CD4-positive, alpha-beta T cell treated with Interleukin-15 for 4 hours (primary cell): ENCODE measurements at places on chromosomes 1 and 21.

DNA sequence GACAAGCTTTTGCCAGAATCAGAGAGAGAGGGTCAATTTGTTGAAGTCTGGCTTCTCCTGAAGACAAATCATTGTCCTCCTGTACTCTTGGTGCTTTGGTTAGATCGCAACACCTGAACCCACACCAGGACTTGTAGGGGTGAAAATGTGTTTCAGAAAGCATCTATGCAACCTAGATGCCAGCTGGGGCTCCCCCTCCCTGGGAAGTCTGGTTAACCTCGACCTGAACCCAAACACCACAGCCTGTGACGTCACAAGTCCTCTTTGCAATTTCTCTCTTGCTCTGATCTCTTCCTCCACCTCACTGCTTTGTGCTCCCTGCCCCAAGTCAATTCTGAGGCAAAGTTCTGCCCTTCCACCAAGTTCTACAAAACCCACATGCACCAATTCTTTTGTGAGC, 42.8 kb upstream of the USP24 start:
- DNase-seq: peak; percentile 40

GRCh38 chr21:28944296-28944695, 48.4 kb downstream of the LTN1 start:
- DNase-seq: no peak

- no peak for DNase-seq
These were observed 20.3 kb downstream of the STK40 start for GRCh38 chr1:36365381-36365780.

DNA sequence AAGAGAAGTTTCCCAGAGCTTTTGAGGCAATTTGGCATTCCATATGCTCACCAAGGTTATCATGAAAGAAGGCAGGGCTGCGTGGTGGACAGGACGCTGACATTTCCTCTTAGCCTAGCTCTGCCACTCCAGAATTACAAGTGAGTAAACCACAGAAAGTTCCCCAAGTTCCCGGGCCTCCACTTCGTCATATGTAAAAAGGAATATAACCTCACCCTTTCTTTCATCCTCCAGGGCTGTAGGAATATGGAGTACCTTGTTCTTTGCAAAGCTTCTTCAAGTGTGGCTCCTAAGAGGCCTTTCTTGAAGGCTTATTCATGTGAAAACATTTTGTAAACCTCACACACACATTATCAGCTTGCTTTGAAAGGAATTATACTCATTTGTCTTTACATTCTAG, 210.2 kb downstream of the GREM2 start:
- DNase-seq: no peak

- DNase-seq: no peak
These were observed 591.0 kb downstream of the ADGRL2 start for GRCh38 chr1:82391712-82392111.

DNA sequence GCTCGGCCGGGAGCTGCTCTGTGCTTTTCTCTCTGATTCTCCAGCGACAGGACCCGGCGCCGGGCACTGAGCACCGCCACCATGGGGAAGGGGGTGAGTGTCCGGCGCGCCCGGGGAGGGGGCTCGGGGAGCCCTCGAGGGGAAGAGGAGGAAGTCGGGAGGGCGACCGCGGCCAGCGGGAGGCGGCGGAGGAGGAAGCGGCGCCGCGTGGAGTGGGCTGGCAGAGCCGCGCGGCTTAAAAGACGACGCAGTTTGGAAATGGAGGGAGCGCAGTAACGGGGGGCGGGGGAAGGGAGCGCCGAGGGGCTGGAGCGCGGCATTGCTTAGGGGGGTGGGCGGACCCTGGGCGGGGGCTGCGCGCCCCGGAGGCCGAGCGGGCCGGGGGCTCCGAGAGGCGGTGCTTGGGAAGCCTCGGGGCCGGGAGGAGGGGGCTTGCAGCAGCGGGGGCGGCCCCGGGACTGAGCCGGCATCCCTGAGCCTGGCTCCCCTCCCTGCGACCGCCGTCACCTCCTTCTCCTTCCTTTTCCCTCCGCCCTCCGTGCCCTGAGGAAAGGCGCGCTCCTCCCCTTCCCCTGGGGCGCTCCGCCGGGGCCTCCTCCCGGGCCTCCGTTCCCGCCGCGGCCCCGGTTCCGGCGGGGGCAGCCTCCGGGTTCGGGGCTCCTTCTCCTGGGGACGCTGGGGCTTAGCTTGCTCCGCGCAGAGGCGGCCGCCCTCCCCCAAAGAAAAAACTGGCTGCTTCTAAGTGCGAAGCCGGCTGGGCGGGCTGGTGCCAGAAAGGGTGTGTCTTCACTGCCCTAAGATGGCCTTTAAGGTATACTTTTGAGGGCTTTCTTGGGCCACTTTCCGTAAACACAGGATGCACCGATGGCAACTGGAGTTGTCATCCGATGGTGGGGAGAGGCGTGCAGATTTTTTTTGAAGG, 648 bp downstream of the ATP1A1 start:
- DNase-seq: peak; percentile 59

- DNase-seq: no peak
These were observed 9.1 kb downstream of the YBEY start for GRCh38 chr21:46295177-46295770.

GRCh38 chr1:2337501-2337900, 53.9 kb downstream of the MORN1 start:
- no peak for DNase-seq

- DNase-seq: no peak
These were observed 276.0 kb upstream of the PLD5 start for GRCh38 chr1:242800521-242800920.

DNA sequence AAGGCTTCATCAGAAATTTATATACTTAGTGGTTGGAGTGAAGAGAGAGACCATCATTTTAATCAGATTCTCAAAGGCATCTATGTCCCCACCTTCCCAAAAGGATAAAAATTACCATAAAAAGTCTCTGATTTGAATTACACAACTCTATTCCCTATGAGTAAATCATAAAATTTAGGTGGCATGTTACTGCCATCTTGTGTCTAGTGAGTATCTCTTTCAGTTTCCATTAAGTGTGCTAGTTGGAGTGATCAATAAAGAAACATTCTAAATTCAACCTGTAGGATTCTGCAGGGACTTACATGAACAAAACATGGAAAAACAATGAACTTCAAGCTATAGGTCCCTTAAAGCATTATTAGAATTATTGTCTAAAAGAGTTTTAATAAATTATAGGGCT, 655.4 kb downstream of the LTN1 start:
- DNase-seq: no peak

- DNase-seq: no peak
These were observed 15.5 kb downstream of the CAMTA1 start for GRCh38 chr1:6800745-6801144.
